ENCODE measurements at places on chromosomes 13 and 19.

- no peaks in the 10 kb centered on the region for H3K27me3 ChIP-seq
- no peak for DNase-seq
- no peak overlapping the region for H3K27ac ChIP-seq
- no peak overlapping the region for H3K4me3 ChIP-seq
These were observed 28.8 kb downstream of the IPO5 start for GRCh38 chr13:97982286-97982685.

- no peaks in the 10 kb centered on the region for H3K36me3 ChIP-seq
- no peak overlapping the region for H3K27ac ChIP-seq
- H3K4me1 ChIP-seq = no peaks in the 10 kb centered on the region
- H3K4me3 ChIP-seq = no peak overlapping the region
- DNase-seq = no peak
These were observed 8.9 kb downstream of the RASL11A start for GRCh38 chr13:27279506-27279905.

DNA sequence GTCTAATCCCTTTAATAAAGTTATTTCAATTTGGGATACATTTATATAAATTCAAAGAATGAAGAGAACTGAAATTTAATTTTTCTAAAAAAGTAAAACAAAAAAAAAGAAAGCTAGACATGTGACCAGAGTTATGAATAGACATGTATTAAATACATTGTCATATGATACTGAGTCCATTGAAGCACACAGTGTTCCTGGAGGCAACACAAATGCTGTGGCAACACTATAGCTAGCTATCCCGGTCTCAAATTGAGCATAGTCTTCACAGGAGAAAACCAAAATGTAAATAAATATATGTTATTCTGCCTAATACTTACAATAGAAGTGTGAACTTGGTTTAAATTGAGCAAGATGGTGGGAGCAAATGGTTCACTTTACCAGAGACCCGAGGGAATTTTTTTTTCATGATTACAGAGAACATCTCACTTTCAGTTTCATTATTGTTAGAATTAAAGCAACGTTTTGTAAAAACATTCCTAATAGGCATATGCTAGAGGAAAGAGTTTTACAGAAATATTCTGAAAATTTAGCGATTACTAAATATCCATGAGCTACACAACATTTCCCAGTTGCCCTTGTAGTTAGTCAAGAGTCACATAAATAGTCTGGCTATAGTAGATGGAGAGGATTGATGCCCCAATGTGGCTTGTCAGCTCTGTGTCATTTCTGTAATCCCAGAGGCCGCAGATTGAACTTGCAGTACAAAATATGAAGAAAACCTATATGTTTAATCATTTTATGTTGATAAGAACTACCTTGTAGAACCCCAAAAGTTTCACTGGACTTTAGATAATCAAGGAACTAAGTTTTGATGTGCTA lies 775.7 kb upstream of the SPRY2 start:
- H3K4me3 ChIP-seq = no peak overlapping the region
- H3K27ac ChIP-seq = no peak overlapping the region
- no peaks in the 10 kb centered on the region for H3K27me3 ChIP-seq

DNA sequence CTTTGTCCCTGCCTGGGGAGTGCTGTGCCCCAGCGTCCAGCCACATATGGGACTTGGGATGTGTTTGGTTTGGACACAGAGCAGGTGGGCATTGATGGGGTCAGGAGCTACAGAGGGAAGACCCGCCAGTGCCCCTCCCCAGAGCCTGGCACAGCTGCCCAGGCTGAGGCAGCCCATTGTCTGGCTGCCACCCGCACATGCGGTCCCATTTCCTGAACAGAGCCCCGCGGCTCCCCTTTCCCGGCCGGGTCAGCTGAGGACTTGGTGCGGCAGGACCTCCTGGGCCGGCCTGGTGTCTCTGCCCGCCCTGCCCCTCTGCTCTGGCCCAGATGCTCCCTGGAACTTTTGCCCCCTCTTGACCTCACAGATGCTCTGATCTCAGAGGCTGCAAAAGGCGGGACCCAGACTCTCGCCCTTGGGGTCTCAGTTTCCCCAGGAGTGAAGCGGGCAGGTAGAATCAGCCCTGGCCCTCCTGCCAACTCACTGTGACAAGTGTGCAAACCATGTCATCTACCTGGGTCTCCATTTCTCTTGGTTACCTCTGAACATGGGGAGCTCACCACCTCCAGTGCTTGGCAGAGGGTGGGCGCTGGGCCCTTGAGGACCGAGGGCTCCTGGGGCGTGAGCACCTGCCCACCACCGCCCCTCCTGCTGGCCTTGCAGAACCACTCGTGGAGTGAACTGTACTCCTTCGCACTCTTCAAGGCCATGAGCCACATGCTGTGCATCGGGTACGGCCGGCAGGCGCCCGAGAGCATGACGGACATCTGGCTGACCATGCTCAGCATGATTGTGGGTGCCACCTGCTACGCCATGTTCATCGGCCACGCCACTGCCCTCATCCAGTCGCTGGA lies 17.8 kb downstream of the HCN2 start:
- DNase-seq = no peak
- H3K4me1 ChIP-seq = peaks cover 45% of the 10 kb centered on the region
- H3K36me3 ChIP-seq = no peaks in the 10 kb centered on the region
- H3K4me3 ChIP-seq = no peak overlapping the region
- H3K27ac ChIP-seq = no peak overlapping the region
- H3K27me3 ChIP-seq = no peaks in the 10 kb centered on the region

DNA sequence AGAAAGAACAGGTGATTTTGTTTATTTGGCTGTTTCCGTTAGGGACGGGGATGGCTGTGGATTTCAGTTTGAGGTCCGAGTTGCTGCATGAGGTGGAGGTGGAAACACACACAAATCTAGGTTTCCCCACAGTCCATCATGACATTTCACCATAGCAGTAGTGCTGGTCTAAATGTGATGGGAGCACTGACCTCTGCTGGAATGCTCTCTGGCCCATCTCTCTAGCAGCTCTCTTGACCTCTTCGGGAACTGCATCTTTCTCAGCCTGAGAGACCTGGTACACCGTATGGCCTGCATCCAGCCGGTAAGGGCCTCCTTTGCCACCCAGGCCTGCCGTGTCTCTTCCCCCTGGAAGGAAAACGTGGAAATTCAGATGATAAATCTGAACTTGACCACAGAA lies 154.0 kb downstream of the RGCC start:
- H3K27ac ChIP-seq = no peak overlapping the region
- no peaks in the 10 kb centered on the region for H3K4me1 ChIP-seq
- H3K27me3 ChIP-seq = no peaks in the 10 kb centered on the region
